Ovary (tissue), 10 donors: ENCODE measurements at places on chromosomes 16 and 17. TPM values are rescaled to one million over a fixed set of nuclear protein-coding genes. Genes with fewer than 3 reads are reported as not detected.

Gene ABCA3
- 9.4 TPM for total RNA-seq

Gene KRT17
- total RNA-seq: 0.82 TPM

Gene LPCAT2
- 19.1 TPM for total RNA-seq

Gene PIGL
- 34.8 TPM for total RNA-seq

Gene FBXL16
- 0.84 TPM for total RNA-seq

DNA sequence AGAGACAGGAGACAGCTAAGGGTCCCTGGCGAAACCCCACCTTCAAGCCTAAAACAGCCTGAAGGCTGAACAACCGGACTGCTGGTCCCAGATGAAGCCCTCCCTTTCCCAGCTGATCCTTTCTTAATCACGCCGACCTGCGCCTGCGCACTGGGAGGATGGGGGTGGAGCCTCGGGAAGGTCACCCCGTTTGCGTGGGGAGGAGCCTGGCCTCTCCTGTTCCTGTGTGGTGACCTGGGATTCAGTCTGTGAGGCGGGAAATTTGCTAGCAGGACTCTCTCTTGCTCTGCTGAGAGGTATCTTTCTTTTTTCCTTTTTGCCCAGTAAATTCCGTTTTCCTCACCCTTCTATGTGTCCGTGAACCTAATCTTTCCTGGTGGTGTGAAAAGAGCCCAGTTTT lies 9.6 kb downstream of the FAM20A start:
- DNase-seq: peak; percentile 81
- H3K4me1 ChIP-seq: peaks cover 2% of the 10 kb centered on the region
- no peak overlapping the region for H3K27ac ChIP-seq
- no peaks in the 10 kb centered on the region for H3K27me3 ChIP-seq
- H3K4me3 ChIP-seq: no peak overlapping the region
- no peaks in the 10 kb centered on the region for H3K36me3 ChIP-seq

DNA sequence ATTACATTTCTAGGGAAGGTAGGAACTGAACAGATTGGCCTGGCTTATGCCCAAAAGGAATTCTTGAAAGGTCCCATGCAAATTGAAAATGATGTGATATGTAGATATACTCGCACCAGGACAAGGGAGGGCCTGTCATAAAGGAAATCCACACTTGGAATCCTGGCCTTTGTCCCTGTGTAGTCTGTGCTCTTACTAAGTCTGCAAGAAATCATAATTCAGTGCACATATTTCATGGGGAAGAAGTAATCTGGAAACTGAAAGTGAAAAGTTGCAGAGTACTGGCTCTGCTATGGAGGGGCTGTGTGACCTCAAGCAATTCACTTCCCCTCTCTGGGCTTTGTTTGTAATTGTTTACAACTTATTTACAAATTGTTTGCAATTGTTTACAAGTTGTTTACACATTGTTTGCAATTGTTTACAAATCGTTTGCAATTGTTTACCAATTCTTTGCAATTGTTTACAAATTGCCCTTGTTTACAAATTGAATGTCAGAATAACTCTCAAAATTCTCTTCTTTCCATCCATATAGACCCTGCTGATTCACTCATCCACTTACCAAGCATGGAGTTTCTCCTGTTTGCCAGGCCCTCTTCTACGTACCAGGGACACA lies 12.9 kb downstream of the SCNN1G start:
- no peak overlapping the region for H3K27ac ChIP-seq
- H3K4me3 ChIP-seq: no peak overlapping the region
- DNase-seq: no peak
- no peaks in the 10 kb centered on the region for H3K36me3 ChIP-seq

Gene FN3KRP
- total RNA-seq: 48.6 TPM

Gene CES5A
- total RNA-seq: not detected

DNA sequence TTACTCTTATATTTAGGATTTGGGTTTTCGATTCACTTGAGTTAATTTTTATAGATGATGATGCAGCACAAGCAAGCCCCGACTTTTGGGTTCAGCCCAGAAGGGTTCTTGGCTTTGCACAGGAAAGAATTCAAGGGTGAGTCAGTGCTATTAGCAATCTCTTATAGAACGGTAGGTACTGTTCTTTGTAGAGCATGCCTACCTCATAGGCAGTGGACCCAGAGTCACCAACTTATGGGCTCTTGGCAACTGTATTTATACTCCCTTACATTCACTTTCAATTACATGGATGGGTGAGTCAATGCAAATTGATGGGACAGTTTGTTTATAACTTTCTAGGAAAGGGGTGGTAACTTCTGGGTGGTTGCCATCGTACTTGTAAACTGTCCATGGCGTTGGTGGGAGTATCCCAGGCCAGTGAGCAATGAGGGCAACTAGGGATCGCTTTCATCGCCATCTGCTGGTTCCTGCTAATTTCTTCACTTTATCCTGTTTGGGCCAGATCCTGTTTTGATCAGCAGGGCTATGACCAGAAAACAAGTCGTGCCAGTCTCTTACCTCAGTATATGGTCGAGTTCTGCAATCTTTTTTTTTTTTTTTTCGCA lies 362.6 kb downstream of the CNTNAP4 start:
- no peaks in the 10 kb centered on the region for H3K36me3 ChIP-seq
- DNase-seq: no peak
- no peaks in the 10 kb centered on the region for H3K27me3 ChIP-seq
- no peak overlapping the region for H3K4me3 ChIP-seq
- no peak overlapping the region for H3K27ac ChIP-seq
- H3K4me1 ChIP-seq: no peaks in the 10 kb centered on the region

GRCh38 chr16:31090540-31090939 lies 1.8 kb upstream of the PRSS53 start:
- no peak for DNase-seq
- no peak overlapping the region for H3K27ac ChIP-seq
- H3K36me3 ChIP-seq: no peaks in the 10 kb centered on the region
- peaks cover 4% of the 10 kb centered on the region for H3K4me1 ChIP-seq
- no peaks in the 10 kb centered on the region for H3K27me3 ChIP-seq

DNA sequence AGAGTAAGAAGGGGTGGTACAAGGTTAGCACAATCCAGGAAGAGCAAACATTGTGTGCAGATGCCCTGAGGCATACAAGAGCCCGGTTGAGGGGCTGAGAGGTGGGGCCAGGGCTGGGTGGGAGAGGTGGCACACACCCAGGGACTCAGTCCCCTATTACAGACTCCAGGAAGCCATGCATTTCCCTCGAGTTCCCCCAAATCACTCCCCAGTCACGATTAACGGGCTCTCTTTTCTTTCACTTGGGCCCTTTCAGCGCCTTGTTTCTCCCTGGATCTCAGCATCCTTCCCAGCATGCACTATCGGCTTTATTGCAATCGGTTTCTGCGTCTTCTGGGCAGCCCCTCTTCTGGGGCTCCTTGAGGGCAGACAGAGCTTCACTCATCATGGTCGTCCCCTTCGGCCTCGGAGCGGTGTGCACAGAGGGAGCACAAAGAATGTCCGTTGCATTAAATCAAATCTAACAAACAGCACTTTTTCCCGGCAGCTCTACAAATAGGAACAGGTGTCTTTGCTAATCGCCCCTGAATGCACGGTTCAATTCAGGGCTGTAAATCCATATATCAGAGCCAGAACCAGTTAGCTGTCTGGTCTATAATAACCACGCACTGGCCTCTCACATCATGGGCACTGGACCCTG lies 184.6 kb upstream of the HSBP1 start:
- H3K4me1 ChIP-seq: no peaks in the 10 kb centered on the region
- DNase-seq: no peak
- H3K27me3 ChIP-seq: no peaks in the 10 kb centered on the region
- H3K4me3 ChIP-seq: no peak overlapping the region
- no peaks in the 10 kb centered on the region for H3K36me3 ChIP-seq
- no peak overlapping the region for H3K27ac ChIP-seq

Gene HS3ST3A1
- 11.0 TPM for total RNA-seq

- DNase-seq: no peak
- peak overlapping the region; percentile 96 for H3K4me3 ChIP-seq
- H3K27me3 ChIP-seq: no peaks in the 10 kb centered on the region
- H3K27ac ChIP-seq: peak overlapping the region; percentile 29
- peaks cover 11% of the 10 kb centered on the region for H3K4me1 ChIP-seq
Measured at GRCh38 chr16:19524616-19525384, 1.1 kb downstream of the CCP110 start.

DNA sequence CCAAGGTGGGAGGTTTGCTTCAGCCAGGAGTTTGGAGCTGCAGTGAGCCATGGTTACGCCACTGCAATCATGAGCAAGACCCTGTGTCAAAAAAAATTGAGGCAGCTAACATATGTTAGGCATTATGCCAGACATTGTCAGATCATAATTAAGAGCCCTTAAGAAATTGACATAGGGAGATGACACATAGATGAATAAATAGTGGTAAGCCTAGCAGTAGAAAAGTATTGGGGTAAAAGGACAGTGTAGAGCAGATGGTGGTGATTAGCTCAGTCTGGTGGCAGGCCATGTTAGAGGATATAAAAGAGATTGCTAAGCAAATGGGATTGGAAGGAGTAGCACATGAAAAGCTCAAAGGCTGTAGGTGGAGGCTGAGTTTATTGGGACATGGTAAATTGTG lies 22.6 kb downstream of the SRCAP start:
- H3K4me3 ChIP-seq: no peak overlapping the region
- no peaks in the 10 kb centered on the region for H3K27me3 ChIP-seq
- no peak overlapping the region for H3K27ac ChIP-seq
- peaks cover 2% of the 10 kb centered on the region for H3K36me3 ChIP-seq
